ENCODE measurements at places on chromosomes 7 and 10. TPM values are rescaled to one million over a fixed set of nuclear protein-coding genes. Genes with fewer than 3 reads are reported as not detected.
A peak's percentile ranks its signal among the peaks of the same experiment; 100 is the strongest.

- no peak for DNase-seq
These were observed 329.7 kb downstream of the PRPF18 start for GRCh38 chr10:13916384-13916947.

GRCh38 chr10:99325281-99325680, 3.9 kb upstream of the CNNM1 start:
- no peak for DNase-seq

H2BK1 gene
- not detected for total RNA-seq

GRCh38 chr10:47347303-47347675, 874 bp upstream of the RBP3 start:
- peak; percentile 55 for DNase-seq

GRCh38 chr10:62779487-62780248, 24.9 kb upstream of the ADO start:
- no peak for DNase-seq

Data from mesenteric fat pad (tissue), 1 donor.